ENCODE measurements at places on chromosomes 1 and 21.
A peak's percentile ranks its signal among the peaks of the same experiment; 100 is the strongest.

GRCh38 chr1:76868154-76868882, 1.0 kb downstream of the ST6GALNAC5 start:
- no peak for DNase-seq

DNA sequence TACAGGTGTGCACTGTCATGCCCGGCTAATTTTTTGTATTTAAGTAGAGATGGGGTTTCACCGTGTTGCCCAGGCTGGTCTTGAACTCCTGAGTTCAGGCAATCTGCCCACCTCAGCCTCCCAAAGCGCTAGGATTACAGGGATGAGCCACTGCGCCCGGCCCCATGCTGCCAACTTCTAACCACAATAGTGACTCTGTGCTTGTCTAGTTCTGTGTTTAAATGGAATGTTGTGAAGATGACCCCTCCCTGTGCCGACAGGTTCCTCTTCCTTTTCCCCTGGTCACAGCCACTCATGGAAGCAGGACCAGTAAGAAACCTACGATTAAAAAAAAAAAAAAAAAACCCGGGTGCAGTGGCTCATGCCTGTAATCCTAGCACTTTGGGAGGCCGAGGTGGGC, 4.7 kb downstream of the MAP1LC3C start:
- no peak for DNase-seq

DNA sequence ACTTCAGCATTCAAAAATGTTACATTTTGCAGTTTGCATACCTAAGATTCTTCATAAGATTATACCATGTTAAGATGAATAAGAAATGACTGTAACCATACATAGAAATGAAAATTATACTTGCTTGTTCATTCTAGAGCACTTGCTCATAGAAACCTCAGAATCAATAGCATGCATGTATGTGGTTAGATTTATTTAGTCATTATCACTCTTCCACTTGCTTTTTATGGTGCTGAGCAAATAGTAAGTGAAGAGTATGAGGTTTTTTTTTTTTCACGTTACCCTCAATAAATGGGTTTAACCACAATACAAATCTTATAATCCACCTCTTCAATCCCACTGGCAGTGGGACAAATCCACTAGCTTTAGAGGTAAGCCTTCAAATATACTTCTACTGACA, 84.7 kb downstream of the LRRC53 start:
- DNase-seq, result no peak

GRCh38 chr1:78004719-78005447, at the start of gene DNAJB4:
DNAJB4 (plus strand) TSS chr1:78004939; CDS start chr1:78005111, 172 bp downstream.
- peak; percentile 71 for DNase-seq

DNA sequence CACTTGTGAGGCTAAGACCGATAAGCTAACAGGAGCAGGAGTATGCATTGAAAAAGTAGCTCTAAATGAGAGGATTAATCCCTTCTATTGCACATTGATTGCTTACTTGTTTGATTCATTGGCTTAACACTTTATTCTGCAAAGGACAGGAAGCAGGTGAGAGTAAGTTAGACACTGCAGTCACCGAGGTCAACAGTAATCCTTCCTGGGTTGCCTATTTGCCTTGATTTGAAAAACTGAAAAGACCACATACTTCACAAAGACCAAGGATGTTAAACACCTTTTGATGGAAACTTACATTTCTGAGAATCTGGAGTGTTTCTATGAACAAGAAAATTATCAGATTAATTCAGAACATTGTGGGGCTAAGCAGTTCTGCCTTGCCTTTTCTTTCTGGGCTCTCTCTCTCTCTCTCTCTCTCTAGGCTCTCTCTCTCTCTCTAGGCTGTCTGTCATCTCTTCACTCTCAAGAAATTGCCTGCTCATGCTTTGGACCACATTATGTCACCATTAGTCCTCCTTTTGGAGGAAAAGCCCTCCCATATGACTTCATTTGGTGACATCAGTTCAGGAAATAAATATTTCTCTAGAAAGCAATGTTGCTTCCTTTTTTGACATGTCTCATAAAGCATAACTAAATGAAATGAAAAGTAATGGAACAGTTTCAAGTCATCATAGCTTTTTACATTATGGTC, 103.8 kb downstream of the TNFSF18 start:
- no peak for DNase-seq

GRCh38 chr1:79847700-79848099, 841.2 kb upstream of the ADGRL4 start:
- no peak for DNase-seq

DNA sequence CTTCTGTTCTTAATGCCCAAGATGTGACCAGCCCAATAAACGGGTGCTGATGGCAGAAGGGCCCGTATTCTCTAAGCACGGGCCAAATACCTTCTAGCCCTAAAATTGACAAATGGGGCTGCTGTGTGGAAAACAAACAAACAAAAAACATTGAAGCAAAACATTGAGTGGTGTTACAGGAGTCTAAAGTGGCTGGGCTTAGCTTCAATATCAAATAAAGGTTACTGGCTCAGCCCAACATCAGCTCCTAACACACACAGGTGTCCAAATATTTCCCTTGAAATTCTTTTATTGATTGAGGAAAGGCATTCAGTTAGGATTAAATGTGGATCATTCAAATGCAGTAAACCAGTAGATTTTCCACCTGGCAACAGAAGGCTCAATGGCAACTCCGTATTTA, 13.3 kb upstream of the TTF2 start:
- no peak for DNase-seq

GRCh38 chr21:37230632-37231248, 36.4 kb downstream of the VPS26C start:
- DNase-seq, result no peak

GRCh38 chr1:169155675-169156074, 49.2 kb downstream of the ATP1B1 start:
- DNase-seq, result no peak

DNA sequence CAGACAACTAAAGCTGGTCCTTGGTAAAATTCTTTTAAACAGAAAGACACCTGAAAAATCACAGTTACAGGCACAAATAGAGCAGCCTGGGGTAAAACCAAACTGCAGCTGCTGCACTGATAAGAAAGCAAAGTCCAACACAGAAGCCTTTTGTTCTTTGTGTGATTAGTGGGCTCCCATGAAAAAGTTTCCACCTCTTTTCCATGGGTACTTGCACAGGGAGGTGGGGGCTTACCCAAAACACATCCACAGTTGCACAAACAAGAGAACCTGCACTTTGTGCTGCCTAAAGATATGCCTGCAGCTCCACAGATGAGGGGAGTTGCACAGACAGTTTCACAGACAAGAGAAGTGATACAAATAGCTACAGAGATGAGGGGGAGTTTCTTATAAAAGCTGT, 106.7 kb upstream of the SLC5A9 start:
- DNase-seq, result no peak

GRCh38 chr1:215198021-215198420, 115.5 kb downstream of the KCNK2 start:
- no peak for DNase-seq

DNA sequence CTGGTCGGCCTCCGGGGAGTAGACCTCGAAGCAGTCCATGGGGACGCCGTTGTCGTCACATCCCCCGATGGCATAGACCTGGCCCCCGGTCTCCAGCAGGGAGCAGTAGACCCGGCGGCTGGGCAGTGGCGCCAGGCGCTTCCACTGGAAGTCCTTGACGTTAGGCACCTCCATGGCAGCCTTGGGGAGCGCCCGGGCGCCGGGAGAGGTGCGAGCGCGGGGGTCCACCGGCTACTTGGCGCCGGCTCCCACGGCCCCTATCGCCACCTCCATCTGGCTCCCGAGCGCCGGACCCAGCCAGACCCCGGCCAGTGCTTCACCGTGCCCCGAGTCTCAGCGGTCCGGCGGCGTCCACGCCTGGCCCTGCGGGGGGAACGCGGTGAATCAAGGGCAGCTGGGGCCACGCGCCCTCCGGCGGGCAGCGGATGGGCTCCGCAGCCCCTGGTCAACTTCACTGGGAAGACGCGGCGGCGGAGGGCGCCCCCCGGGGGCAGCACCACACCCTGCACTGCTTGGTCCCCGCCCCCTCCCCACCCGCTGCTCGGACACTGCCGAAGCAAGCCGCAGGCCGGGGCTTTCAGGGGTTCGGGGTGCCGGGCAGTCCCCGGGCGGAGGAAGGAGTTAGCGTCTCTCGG, 13.2 kb downstream of the KLHDC8A start:
- no peak for DNase-seq

- no peak for DNase-seq
Measured at GRCh38 chr1:223525957-223526356, 132.7 kb downstream of the CCDC185 start.

DNA sequence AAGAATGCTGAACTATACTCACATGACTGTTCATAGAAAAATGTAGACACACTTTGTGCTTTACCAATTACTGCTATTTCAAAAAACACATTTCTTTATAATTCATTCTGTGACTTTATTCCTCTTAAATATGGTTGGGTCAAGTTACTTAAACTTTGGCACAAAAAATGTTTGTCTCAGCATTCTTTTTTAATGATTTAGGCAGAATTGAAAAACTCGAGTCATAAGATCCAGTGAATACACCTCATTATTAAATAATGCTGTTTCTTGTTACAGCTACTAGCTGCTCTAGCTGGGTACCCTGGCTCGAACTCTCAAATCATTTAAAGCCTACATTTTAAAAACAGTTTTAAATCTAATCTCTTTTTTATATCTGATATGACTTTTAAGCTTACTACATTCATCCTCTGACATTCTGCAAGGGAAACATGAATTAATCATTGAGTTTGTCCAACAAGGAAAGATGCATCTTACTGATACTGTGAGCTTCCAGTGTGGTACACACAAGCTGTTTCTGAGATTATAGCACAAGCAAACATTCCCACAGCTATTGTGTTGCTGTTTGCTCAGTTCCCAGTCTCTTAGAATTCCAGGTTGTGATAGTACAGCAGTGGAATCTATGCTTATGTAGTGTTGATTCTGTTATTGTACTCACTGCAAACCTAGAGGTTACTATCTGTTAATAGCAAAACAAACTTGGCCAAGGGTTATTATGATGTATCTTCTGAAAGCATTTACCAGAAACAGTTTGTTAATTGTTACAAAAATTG, 746.5 kb downstream of the USP25 start:
- no peak for DNase-seq

DNA sequence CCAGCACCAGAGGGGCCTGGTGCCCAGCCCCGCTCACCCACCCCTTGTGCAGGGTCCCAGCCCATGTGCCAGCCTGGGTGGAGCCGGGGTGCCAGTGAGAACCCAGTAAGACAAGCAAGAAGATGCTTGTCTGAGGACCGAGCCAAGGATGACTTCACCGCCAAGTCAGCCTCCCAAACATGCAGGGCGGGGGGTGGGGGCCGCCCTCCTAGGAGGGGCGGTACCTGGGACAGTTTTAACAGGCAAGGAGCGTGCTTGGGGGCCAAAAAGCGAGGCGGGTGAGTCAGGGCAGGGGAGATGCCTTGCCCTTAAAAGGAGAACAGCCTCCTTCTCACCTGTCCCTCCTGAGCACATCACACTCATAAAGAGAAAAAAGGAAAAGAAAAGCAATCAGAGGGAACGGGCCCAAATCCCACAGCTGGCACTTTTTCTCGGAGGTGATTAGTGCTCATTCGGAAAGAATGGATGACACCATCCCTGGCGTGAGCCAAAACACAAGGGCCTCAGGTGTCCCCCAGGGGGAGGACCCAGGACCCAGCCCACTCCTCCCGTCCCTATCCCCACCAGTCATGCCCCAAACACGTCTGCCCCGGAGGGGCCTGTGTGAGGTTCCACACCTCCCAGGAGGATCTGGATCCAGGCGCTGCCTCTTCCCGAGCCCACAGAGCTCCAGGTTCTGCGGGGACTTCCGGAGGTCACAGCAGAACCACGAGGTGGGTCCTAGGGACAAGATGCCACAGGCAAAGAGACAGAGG, 77.6 kb upstream of the IFFO2 start:
- DNase-seq, result no peak

- no peak for DNase-seq
Measured at GRCh38 chr1:119675349-119676345, 27.6 kb upstream of the ZNF697 start.

DNA sequence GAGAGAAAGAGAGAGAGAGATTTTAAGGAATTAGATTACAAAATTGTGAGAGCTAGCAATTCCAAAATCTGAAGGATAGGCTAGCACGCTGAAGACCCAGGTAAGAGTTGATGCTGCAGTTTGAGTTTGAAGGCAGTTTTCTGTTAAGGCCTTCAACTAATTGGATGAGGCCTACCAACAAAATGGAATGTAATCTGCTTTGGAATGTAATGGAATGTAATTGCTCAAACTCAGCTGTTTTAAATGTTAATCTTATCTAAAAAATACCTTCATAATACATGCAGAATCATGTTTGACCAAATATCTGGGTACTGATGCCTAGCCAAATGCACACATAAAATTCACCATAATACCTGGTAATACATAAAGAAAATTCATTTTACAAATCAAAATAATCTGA, 976.1 kb downstream of the LTN1 start:
- no peak for DNase-seq

- DNase-seq, result no peak
Measured at GRCh38 chr1:78527706-78528105, 36.9 kb downstream of the PTGFR start.
